ENCODE measurements at places on chromosomes 3 and 15.
A peak's percentile ranks its signal among the peaks of the same experiment; 100 is the strongest.

DNA sequence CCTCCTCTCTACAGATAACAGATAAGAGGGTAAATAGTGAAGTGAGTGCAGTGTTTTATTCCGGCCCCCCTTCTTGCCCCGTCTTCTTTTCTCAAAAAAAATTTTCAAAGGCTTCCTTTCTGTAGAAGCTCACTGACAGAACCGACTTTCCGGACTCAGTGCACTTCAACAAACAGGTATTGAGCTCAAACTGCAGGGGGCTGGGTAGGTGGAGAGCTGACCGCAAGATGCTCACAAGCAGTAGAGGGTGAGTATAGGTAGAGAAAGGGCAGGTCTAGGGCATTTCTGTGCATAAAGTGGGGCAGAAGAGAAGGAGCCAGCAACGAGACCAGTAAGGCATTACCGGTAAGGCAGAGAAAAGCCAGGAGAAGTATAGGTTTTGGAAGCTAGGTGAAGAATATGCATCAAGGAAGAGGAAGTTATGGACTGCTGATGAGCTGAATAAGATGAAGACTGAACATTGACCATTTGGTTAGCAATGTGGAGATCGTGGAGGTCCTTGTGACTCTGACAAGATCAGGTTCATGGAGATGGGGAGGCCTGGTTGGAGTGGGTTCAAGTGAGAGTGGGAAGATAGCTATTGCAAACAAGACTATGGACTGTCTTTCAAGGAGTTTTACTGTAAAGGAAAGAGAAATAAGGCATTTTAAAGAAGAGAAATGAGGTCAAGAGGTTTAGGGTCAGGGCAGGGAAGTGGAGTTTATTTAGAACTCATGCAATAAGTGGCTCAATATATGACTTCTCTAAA, 97.4 kb downstream of the ST6GAL1 start:
- H3K27ac ChIP-seq, result peak overlapping the region; percentile 98
- peaks cover 89% of the 10 kb centered on the region for H3K4me1 ChIP-seq
- H3K36me3 ChIP-seq, result peaks cover 57% of the 10 kb centered on the region

- H3K27ac ChIP-seq, result no peak overlapping the region
- DNase-seq, result no peak
- no peaks in the 10 kb centered on the region for H3K36me3 ChIP-seq
- H3K4me1 ChIP-seq, result no peaks in the 10 kb centered on the region
- H3K4me3 ChIP-seq, result no peak overlapping the region
Observed at GRCh38 chr3:22908989-22909507, 294.1 kb upstream of the UBE2E2 start.

DNA sequence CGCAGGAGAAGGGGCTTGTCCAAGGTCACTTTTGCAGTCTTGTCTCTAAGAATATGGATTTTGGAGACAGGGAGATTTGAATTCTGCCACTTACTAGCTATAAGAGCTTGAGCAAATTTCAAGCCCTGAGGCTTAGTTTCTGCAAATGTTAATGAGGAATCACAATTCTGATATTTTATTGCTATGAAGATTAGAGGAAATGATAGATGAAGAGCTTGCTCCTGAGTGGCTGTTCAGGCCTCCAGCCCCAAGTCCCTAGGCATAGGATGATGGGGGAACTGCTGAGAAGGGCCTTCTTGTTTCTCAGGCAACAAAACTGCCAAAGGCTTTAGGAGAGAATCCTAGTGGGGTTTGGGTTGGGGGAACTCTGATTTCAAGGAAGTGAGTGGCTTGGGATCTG, 18.8 kb upstream of the PSTPIP1 start:
- H3K4me1 ChIP-seq, result peaks cover 16% of the 10 kb centered on the region

DNA sequence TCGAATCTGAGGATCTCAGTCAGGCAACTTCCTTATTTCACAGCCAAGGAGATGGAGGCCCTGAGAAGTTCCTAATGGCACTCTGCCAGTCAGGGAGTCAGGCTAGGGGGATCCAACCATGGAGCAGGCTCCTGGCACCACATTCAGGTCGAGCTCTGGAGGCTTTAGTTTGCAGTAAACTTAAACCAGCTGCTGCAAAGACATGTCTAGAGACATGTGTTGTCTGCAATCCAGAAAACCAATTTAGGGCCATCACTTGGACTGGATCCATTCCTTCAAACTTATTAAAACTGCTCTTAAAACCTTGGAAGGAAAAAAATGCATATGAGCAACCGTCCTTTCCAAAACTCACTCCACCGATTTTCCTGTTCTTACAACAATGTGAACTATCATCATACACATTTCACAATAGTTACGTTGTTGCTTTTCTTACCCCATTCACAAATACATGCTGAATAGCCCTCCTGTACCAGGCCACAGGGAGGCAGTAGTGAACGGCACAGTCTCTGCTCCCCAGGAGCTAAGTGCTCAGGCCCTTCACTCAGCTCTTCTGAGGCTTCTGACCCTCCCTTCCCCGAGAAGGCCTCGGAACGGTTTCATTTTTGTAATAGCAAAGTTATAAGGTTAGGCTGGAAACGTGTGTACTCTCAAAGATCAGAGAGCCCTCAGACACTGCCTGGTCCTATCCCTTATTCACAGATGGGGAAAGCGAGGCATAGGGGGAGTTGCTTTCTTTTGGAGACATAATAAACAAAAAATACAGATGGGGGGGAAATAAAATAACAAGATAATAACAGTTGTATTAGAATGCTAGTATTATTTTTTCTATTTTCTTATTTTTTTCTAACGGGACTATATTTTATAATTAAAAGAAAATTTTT, 20.1 kb downstream of the RFT1 start:
- peaks cover 20% of the 10 kb centered on the region for H3K36me3 ChIP-seq
- H3K27ac ChIP-seq, result no peak overlapping the region
- peaks cover 7% of the 10 kb centered on the region for H3K4me1 ChIP-seq
- no peak overlapping the region for H3K4me3 ChIP-seq
- no peaks in the 10 kb centered on the region for H3K27me3 ChIP-seq
- DNase-seq, result peak; percentile 88

- no peaks in the 10 kb centered on the region for H3K27me3 ChIP-seq
- H3K27ac ChIP-seq, result no peak overlapping the region
- H3K4me1 ChIP-seq, result peaks cover 26% of the 10 kb centered on the region
- no peak for DNase-seq
- no peaks in the 10 kb centered on the region for H3K36me3 ChIP-seq
Observed at GRCh38 chr15:65338823-65339222, 34.3 kb downstream of the RNU5B-1 start.

All from Karpas-422 (cell line).